ENCODE measurements at places on chromosomes 2 and 18. TPM values are rescaled to one million over a fixed set of nuclear protein-coding genes. Genes with fewer than 3 reads are reported as not detected.

The IL18RAP gene
- total RNA-seq, result not detected

The DYSF gene
- total RNA-seq, result 0.75 TPM

The RAX gene
- total RNA-seq, result not detected

The PID1 gene
- total RNA-seq, result 4.3 TPM

The KIF5C gene
- total RNA-seq, result 0.33 TPM

The FHOD3 gene
- total RNA-seq, result 2.6 TPM

The NEB gene
- 0.35 TPM for total RNA-seq

The RNF125 gene
- total RNA-seq, result 0.25 TPM

The TMEM247 gene
- not detected for total RNA-seq

The CD8B2 gene
- total RNA-seq, result not detected

The TMEM17 gene
- total RNA-seq, result 4.8 TPM

The HNRNPLL gene
- total RNA-seq, result 25.8 TPM

All from A549 treated with dexamethasone at 1 μM for 4 hours (cell line).